ENCODE measurements at places on chromosomes 6 and 20.
A peak's percentile ranks its signal among the peaks of the same experiment; 100 is the strongest.

GRCh38 chr20:50389438-50389807 lies 120.8 kb upstream of the PTPN1 start:
- DNase-seq, result no peak

- DNase-seq, result no peak
Measured at GRCh38 chr6:132215805-132216204, 185.5 kb downstream of the MOXD1 start.

DNA sequence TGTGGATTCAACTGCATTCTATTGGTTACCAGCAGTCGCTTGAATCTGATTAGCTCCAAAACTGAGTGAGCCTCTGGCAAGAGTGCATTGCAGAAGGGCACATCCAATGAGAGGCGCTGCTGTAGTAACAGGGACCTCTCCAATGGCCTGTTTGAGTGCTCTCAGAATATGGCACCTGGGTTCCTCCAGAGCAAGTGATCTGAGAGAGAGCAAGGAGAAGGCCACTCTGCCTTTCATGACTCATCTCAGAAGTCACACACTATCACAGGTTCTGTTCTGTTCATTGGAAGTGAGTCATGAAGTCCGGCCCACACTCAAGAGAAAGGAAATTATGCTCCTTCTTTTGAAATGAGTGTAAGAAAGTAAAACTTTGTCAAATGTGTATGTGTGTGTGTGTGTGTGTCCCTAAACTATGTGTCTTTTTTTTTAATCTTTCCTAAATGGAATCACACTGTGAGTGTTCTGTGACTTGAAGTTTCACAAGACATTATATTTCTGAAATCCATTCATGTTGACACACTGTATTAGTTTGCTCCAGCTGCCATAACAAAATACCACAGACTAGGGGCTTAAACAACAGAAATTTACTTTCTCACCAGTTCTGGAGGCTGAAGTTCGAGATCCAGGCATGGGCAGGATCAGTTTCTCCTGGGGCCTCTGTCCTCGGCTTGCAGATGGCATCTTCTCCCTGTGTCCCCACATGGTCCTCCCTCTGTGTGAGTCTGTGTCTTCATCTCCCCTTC lies 138.3 kb upstream of the CDYL start:
- no peak for DNase-seq

DNA sequence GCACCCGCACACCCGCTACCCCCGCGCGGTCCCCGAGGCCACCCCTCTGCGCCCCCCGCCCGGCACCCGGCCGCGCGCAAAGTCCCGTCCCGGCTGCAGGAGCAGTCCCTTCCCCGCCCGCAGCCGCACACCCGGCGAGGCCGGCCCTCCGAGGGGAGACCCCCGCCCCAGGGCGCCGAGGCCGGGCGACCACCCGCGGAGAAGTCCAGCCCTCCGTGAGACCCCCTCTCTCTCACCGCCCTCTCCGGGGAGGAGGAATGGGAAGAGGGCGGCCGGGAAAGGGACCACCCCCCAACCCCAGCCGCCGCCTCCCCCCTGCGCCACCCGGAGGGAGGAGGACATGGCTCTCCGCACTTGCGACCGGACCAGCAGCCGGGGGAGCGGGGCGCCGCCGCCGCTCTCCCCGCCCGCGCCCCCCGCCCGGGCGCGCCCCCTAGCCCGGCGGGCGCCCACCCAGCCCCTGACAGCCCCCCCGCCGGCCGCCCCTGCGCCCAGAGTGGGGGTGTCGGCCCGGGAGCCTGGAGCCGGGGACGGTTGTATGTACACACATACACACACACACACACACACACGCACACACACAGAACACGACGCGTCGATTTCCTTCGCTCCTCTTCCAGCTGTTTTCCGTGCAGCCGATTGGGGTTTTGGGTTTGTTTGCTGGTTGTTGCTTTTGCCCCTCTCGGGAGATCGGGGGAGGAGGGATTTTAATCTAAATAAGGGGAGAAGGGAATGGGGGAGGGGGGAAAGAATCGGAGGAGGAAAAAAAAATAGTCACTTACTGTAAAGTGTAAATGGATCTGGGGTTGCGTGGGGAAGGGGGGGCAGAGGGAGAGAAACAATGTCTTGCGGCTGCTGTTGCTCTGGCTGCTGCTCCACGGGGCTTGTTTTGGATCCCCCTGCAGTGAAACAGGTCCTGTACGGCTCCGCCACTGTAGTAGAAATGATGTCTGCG lies at the start of gene ATXN1:
Gene ATXN1 (minus strand): TSS at position 945 of the 955 bp plus-strand sequence.
- peak; percentile 77 for DNase-seq

- DNase-seq, result no peak
Measured at GRCh38 chr6:87858440-87858839, 156.4 kb upstream of the AKIRIN2 start.
